ENCODE measurements at places on chromosomes 2 and 18. TPM values are rescaled to one million over a fixed set of nuclear protein-coding genes. Genes with fewer than 3 reads are reported as not detected.
A peak's percentile ranks its signal among the peaks of the same experiment; 100 is the strongest.

DNA sequence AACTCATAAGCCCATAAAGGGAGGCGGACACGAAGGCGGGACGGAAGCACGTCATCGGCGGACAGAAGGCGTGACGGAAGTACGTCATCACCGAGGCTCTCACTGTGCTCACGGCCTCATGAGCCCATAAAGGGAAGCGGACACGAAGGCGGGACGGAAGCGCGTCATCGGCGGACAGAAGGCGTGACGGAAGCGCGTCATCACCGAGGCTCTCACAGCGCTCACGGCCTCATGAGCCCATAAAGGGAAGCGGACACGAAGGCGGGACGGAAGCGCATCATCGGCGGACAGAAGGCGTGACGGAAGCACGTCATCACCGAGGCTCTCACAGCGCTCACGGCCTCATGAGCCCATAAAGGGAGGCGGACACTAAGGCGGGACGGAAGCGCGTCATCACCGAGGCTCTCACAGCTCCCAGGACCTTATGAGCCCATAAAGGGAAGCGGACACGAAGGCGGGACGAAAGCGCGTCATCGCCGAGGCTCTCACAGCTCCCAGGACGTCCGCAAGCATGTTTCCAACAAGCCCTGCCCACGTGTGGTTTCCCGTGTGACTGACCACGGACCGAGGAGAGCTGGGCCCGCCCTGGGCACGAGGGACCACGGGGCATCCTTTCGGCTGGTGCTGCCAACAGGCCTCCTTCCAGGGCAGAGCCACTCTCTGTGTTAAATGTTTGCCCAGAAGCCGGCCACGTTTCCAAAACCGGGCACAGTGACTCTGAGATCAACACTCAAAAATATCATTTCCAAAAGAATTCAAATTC lies 182.7 kb upstream of the SALL3 start:
- no peaks in the 10 kb centered on the region for H3K36me3 ChIP-seq
- no peak overlapping the region for H3K27ac ChIP-seq
- DNase-seq: no peak
- peaks cover 4% of the 10 kb centered on the region for H3K27me3 ChIP-seq
- H3K4me1 ChIP-seq: no peaks in the 10 kb centered on the region
- no peak overlapping the region for H3K4me3 ChIP-seq

Gene NT5C1B
- total RNA-seq: not detected

GRCh38 chr2:95315801-95316411 lies 18.8 kb downstream of the KCNIP3 start:
- H3K36me3 ChIP-seq: no peaks in the 10 kb centered on the region
- peaks cover 5% of the 10 kb centered on the region for H3K27me3 ChIP-seq
- no peak overlapping the region for H3K27ac ChIP-seq
- no peak overlapping the region for H3K4me3 ChIP-seq
- DNase-seq: no peak

DNA sequence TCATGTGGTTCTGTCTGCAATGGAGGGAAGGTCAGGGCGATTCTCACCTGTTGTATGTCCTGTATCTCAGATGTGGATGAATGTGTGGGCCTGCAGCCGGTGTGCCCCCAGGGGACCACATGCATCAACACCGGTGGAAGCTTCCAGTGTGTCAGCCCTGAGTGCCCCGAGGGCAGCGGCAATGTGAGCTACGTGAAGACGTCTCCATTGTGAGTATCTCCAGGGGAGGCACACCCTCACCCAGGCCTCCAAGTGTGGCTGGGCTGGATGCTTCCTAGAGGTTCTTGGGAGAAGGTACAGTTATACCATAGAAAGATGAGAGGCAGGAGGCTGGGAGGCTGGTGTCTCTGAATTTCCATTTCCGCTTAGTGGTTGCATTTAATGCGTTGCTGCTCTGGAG lies 46.9 kb downstream of the FBLN7 start:
- no peaks in the 10 kb centered on the region for H3K36me3 ChIP-seq
- peaks cover 13% of the 10 kb centered on the region for H3K27me3 ChIP-seq
- no peak overlapping the region for H3K4me3 ChIP-seq
- peak; percentile 50 for DNase-seq
- H3K27ac ChIP-seq: no peak overlapping the region

GRCh38 chr2:197035002-197035401 lies 108.5 kb upstream of the PGAP1 start:
- no peaks in the 10 kb centered on the region for H3K27me3 ChIP-seq
- no peak for DNase-seq
- H3K4me1 ChIP-seq: peaks cover 4% of the 10 kb centered on the region
- H3K36me3 ChIP-seq: no peaks in the 10 kb centered on the region

DNA sequence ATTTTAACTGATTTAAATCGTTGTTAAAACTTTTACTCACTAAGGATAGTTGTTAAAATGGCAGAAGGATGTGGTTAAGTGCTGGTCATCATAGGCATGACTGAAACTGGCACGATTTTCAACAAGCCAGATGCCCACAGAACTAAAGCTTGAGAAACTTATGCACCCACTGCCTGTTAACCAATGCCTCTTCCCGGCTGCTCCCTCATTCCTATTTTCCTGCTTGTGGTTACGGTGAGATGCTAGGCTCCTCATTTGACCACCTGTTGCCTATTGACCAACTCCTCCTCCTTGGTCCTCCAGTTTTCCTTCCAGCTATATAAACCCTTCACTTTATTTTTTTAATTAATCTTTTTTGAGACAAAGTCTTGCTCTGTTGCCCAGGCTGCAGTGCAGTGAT lies 238.7 kb downstream of the TFCP2L1 start:
- H3K4me1 ChIP-seq: no peaks in the 10 kb centered on the region
- peaks cover 31% of the 10 kb centered on the region for H3K27me3 ChIP-seq
- no peak overlapping the region for H3K4me3 ChIP-seq
- DNase-seq: no peak
- H3K27ac ChIP-seq: no peak overlapping the region
- H3K36me3 ChIP-seq: no peaks in the 10 kb centered on the region

DNA sequence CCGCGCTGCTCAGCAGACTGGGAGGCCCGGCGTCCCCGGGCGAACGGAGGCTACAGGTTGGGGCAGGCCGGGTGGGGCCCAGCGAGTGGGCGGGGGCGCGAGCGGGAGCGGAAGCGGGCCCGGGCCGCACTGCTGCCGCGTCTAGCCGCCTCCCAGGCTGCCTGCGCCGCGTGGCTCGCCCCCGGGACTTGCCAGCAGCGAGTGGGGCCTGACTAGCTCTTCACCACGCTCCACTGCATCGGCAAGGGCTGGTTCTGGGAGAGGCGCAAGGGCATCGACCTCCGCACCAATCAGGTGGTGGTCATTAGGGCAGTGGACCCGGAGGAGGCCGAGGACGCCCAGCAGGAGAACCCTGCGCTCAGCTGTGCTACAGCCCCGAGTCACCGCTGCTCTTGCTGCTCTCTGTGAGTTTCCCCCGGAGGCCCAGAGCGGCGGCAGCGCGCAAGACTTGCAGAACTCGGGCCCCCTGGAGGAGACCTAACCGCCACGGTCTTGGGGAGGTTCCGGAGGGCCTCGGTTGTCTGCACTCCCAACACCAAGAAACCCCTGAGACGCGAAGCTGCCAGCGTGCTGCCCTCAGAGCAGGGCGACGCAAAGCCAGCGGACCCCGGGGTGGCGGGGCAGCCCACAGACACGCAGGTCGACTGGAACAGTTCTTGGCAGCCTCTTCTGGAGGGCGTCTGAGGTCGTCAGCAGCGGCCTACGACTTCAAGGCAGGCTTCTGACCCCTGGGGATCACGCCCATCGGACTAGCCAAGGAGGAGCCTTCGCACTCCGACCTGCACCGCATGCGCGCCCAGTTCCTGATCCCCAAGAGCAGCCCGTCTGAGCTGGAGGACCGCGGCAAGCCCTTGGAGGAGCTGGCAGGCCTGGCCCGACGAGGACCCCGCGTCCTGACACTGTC lies 27.2 kb upstream of the PTPN2 start:
- no peaks in the 10 kb centered on the region for H3K36me3 ChIP-seq
- no peaks in the 10 kb centered on the region for H3K4me1 ChIP-seq
- no peak overlapping the region for H3K4me3 ChIP-seq
- peaks cover 12% of the 10 kb centered on the region for H3K27me3 ChIP-seq
- DNase-seq: no peak

Gene BMP10
- not detected for total RNA-seq

- no peak overlapping the region for H3K4me3 ChIP-seq
- no peak overlapping the region for H3K27ac ChIP-seq
- no peak for DNase-seq
- no peaks in the 10 kb centered on the region for H3K4me1 ChIP-seq
- no peaks in the 10 kb centered on the region for H3K36me3 ChIP-seq
These were observed 351.5 kb downstream of the TXNL1 start for GRCh38 chr18:56286775-56287325.

Gene TBR1
- total RNA-seq: not detected

Gene TDRD15
- total RNA-seq: not detected

GRCh38 chr2:51256736-51257135 lies 224.8 kb upstream of the NRXN1 start:
- H3K27ac ChIP-seq: no peak overlapping the region
- H3K4me3 ChIP-seq: no peak overlapping the region

Gene KIF1A
- total RNA-seq: 112 TPM

DNA sequence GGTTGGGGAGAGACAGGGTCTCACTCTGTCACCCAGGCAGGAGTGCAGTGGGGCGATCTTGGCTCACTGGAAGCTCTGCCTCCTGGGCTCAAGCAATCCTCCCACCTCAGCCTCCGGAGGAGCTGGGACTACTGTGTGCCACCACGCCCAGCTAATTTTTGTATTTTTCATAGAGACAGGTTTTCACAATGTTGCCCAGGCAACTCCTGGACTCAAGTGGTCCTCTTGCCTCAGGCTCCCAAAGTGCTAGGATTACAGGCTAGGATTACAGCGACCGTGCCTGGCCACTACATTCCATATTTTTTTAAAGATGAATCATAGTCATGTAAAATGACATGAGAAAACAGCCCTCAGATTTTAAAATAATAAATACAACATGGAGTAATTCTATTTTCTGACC lies 32.3 kb downstream of the CWC22 start:
- peaks cover 40% of the 10 kb centered on the region for H3K36me3 ChIP-seq
- no peak overlapping the region for H3K4me3 ChIP-seq
- no peaks in the 10 kb centered on the region for H3K4me1 ChIP-seq
- H3K27ac ChIP-seq: peak overlapping the region; percentile 40
- no peak for DNase-seq
- H3K27me3 ChIP-seq: no peaks in the 10 kb centered on the region

- DNase-seq: no peak
- H3K4me3 ChIP-seq: no peak overlapping the region
- H3K27me3 ChIP-seq: no peaks in the 10 kb centered on the region
- no peak overlapping the region for H3K27ac ChIP-seq
These were observed 607.7 kb downstream of the ARHGAP15 start for GRCh38 chr2:143736904-143737303.

DNA sequence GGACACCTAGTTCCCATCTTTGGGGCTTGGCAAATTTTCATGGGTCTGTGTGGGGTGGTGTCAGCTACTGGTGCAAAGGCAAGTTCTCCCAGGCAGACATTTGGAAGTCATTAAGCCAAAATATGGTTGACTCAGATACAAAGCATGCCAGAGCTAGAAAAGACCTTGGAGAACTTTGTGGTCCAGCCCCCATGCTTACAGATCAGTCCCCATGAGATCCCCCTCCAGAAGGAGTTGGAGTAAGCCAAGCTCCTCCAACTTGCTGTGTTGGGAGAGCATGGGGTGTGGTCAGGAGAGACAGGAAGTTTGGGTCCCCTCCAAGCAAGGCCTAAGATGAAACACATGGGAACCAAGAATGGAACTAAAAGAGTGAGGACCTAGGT lies 224.5 kb downstream of the CYP26B1 start:
- no peaks in the 10 kb centered on the region for H3K36me3 ChIP-seq
- no peak overlapping the region for H3K27ac ChIP-seq
- no peak overlapping the region for H3K4me3 ChIP-seq
- peaks cover 14% of the 10 kb centered on the region for H3K4me1 ChIP-seq
- H3K27me3 ChIP-seq: peaks cover 11% of the 10 kb centered on the region

DNA sequence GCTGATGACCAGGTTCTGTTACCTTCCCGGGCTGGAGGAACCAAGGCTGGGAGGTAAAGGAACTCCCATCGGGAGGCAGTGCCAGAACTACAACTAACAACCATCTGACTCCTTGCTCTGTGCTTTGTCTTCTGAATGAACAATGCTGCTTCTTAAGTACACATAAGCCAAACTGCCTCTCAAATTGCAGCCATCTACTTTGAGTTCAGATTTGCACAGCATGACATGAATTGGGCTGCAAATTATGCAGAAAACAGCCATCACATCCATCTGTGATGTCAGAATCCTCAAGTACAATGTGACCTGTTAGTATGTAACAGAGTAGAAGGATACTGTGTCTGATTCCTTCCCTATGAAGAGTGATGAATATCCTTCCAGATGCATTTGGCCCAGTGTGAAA lies 290.6 kb downstream of the ZNF521 start:
- H3K27ac ChIP-seq: no peak overlapping the region
- DNase-seq: no peak
- H3K27me3 ChIP-seq: no peaks in the 10 kb centered on the region

GRCh38 chr2:46174345-46175170 lies 122.6 kb upstream of the EPAS1 start:
- DNase-seq: no peak
- H3K36me3 ChIP-seq: peaks cover 6% of the 10 kb centered on the region
- no peaks in the 10 kb centered on the region for H3K27me3 ChIP-seq
- peak overlapping the region; percentile 7 for H3K27ac ChIP-seq
- no peak overlapping the region for H3K4me3 ChIP-seq

Gene IL36RN
- total RNA-seq: 12.0 TPM

GRCh38 chr2:9149726-9150567 lies 56.7 kb upstream of the ASAP2 start:
- peaks cover 10% of the 10 kb centered on the region for H3K4me1 ChIP-seq
- DNase-seq: no peak

GRCh38 chr18:80037869-80038630 lies 3.8 kb downstream of the RBFA start:
- no peak overlapping the region for H3K27ac ChIP-seq
- peaks cover 24% of the 10 kb centered on the region for H3K4me1 ChIP-seq
- DNase-seq: no peak
- H3K27me3 ChIP-seq: no peaks in the 10 kb centered on the region
- H3K4me3 ChIP-seq: no peak overlapping the region

GRCh38 chr18:77131100-77131651 lies 1.4 kb downstream of the MBP start:
- H3K4me3 ChIP-seq: peak overlapping the region; percentile 90
- peaks cover 52% of the 10 kb centered on the region for H3K27me3 ChIP-seq
- peaks cover 27% of the 10 kb centered on the region for H3K4me1 ChIP-seq
- H3K27ac ChIP-seq: peak overlapping the region; percentile 86
- H3K36me3 ChIP-seq: peaks cover 8% of the 10 kb centered on the region

GRCh38 chr2:155404433-155405002 lies 706.0 kb downstream of the KCNJ3 start:
- no peak overlapping the region for H3K4me3 ChIP-seq
- peak overlapping the region; percentile 79 for H3K27ac ChIP-seq

Measured in type B pancreatic cell (in vitro differentiated cells).